ENCODE measurements at places on chromosomes 12 and 14. TPM values are rescaled to one million over a fixed set of nuclear protein-coding genes. Genes with fewer than 3 reads are reported as not detected.

Gene ZC2HC1C
- total RNA-seq, result 0.53 TPM

Gene TCL1B
- total RNA-seq, result not detected

GRCh38 chr12:118063576-118064391 lies 2.8 kb upstream of the WSB2 start:
- H3K27me3 ChIP-seq, result no peaks in the 10 kb centered on the region
- no peak overlapping the region for H3K4me3 ChIP-seq
- no peaks in the 10 kb centered on the region for H3K36me3 ChIP-seq
- peaks cover 15% of the 10 kb centered on the region for H3K4me1 ChIP-seq

DNA sequence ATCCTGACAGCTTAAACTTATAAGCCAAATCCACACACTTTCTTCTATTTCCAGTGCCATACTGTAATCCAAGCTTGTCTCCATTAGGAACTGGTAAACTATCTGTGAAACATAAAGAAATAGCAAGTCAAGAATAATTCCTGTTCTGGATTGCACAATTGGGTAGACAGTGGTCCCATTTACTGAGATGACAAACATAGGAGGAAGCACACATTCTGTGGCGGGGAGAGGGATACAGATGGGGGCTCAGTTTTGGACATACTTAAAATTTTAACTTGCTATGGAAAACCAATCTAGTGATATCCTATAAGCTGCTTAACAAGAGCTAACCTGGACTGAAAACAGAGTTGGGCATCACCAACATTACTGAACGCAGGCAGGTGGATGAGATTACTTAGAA lies 16.3 kb downstream of the MAP4K5 start:
- H3K4me1 ChIP-seq, result no peaks in the 10 kb centered on the region
- DNase-seq, result no peak
- H3K36me3 ChIP-seq, result peaks cover 7% of the 10 kb centered on the region
- H3K27me3 ChIP-seq, result no peaks in the 10 kb centered on the region

DNA sequence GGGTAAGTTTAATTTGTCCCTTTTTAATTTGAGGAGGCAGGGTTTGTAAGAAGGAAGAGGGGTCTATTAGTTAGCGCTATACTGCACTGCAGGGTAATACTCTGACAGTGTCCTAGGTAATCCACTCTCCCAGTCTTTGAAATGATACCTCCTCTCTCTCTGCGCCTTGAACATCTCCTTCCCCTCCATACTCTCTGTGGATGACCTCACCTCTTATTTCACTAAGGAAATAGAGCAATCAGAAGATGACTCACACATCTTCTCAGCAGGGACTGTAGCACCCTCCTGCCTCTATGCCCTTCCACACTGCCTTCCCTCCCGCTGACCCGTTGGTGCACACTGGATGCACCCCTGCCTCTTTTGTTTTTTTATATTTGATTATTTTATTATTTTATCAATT lies 94.2 kb downstream of the GRIP1 start:
- H3K4me1 ChIP-seq, result no peaks in the 10 kb centered on the region
- H3K27me3 ChIP-seq, result no peaks in the 10 kb centered on the region
- no peak overlapping the region for H3K4me3 ChIP-seq
- H3K36me3 ChIP-seq, result no peaks in the 10 kb centered on the region

GRCh38 chr14:71705460-71705859 lies 226.8 kb upstream of the RGS6 start:
- no peak overlapping the region for H3K4me3 ChIP-seq
- no peak overlapping the region for H3K27ac ChIP-seq
- DNase-seq, result no peak
- peaks cover 14% of the 10 kb centered on the region for H3K36me3 ChIP-seq

DNA sequence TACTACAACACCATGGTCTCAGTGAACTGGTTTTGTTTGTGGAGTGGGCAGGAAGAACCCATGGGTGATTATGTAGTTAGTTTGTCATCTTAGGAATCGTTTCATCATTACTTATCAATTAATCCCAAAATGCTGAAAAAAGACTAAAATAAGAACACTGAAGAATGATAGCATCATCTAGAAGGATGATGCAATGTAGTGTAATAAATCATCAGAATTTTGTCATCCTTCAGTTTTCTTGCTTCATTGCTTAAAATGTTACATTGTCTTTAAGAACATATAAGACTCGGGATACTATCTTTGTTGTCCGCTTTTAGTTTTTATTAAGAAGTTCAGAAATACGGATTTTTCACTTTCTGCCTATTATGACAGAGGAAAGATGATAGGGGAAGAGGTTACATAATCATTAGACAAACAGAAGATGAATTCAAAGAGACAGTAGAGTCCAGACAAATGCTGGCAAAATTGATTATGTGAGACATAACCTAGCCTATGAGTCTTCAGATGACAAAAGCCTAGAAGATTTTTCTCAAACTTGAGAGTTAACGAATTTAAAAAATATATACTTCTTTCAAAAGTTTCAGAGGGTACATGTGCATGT lies 10.8 kb upstream of the SMOC1 start:
- peaks cover 2% of the 10 kb centered on the region for H3K27me3 ChIP-seq
- H3K4me3 ChIP-seq, result no peak overlapping the region
- no peaks in the 10 kb centered on the region for H3K4me1 ChIP-seq
- H3K27ac ChIP-seq, result no peak overlapping the region
- no peaks in the 10 kb centered on the region for H3K36me3 ChIP-seq
